Transverse colon (tissue), 4 donors: ENCODE measurements at places on chromosomes 5 and 9. TPM values are rescaled to one million over a fixed set of nuclear protein-coding genes. Genes with fewer than 3 reads are reported as not detected.

DNA sequence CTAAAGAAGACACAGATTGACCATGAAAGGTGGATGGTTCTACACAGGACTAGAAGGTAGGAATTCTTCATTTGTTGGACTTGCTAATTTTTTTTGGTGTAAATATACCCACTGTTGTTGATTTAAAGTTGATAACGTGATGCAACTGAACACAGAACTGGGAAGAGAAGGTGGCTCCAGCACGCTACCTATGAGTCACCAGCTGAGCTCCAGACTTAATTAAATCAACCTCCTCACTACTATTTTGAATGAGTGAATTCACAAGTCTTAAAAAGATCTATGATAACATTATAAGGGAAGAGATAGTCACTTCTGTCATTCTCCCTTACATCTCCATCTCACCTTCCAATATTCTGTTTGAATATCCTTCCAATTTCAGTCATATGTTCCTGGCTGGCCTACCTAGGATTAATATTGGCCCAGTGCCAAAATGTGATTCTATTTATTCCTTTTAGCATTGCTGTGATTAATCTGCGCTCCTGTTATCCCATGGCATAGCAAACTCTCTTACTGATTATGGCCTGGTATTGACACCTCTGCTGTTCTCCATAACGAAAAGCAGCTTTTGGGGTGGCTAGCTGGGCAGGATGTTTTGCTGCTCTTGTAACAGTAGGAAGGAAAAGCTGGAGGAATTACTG lies 135.9 kb upstream of the CCDC152 start:
- no peak for DNase-seq

GRCh38 chr9:94443032-94443722 lies 111.7 kb upstream of the PCAT7 start:
- no peak for DNase-seq

ACSL6 gene
- total RNA-seq: not detected

N4BP3 gene
- 1.6 TPM for total RNA-seq

CBY3 gene
- total RNA-seq: not detected

CDC20B gene
- not detected for total RNA-seq

- no peak for DNase-seq
These were observed 47.2 kb upstream of the COX7C start for GRCh38 chr5:86570427-86571083.

DNA sequence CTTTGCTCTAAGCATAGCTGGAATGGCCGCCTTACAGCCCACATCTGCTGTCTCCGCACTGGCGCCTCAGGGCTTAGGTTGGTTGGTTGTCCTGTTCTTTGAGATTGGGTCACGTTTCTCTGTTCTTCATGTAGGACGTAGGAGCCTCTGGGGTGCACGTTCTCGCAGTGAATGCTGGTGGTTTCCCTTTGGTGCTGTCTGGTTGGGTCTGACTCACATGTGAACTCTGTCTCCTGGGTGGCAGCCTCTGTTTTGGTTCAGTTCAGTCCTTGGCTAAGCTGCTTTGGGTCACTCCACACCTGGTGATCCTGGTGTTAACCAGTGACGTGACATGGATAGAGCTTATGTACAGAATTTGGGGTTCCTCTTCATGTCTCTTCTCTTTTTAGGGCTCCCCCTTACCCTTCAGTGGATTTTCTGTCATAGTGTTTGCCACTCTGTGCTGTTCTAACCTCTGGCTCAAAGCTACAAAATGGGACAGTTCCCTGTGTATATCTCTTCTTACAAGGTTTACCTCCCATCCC lies 12.6 kb upstream of the LPCAT1 start:
- peak; percentile 40 for DNase-seq

DNA sequence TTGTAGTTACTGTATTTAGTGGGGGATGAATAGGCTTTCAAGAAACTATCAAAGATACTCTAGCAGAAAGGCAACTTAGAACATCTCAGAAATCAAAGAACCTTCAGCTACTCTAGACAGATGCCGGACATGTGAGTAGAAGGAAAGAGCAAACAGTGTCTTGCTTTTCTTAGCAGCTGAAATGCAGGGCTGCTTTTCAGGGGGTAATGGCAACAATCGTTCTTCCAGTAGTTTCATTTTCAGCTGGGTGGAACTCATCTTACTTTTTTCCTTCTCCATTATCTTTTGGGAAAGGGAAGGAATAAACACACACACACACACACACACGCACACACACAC lies 281.6 kb downstream of the CRB2 start:
- DNase-seq: no peak

GRCh38 chr9:112530751-112531205 lies 44.2 kb downstream of the KIAA1958 start:
- no peak for DNase-seq

ORM2 gene
- total RNA-seq: not detected

CCDC187 gene
- not detected for total RNA-seq

DNA sequence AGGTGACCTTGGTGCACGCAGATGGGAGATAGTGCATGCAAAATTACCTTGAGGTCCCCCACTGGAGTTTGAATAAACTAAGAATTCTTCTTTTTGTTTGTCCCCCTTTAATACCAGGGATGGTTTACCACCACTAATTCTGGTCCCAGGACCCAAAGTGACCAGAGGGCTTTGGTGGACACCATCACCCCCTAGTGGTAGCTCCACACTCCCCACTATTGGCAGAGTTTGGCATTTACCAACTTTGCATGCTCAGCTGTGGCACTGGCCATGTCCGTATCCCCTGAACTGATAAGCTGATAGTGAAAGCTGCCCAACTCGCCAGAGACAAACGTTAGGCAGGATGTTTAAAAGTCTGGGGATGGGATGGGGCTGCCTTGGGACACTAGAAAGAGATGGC lies 3.3 kb downstream of the ASTN2 start:
- DNase-seq: no peak

DNA sequence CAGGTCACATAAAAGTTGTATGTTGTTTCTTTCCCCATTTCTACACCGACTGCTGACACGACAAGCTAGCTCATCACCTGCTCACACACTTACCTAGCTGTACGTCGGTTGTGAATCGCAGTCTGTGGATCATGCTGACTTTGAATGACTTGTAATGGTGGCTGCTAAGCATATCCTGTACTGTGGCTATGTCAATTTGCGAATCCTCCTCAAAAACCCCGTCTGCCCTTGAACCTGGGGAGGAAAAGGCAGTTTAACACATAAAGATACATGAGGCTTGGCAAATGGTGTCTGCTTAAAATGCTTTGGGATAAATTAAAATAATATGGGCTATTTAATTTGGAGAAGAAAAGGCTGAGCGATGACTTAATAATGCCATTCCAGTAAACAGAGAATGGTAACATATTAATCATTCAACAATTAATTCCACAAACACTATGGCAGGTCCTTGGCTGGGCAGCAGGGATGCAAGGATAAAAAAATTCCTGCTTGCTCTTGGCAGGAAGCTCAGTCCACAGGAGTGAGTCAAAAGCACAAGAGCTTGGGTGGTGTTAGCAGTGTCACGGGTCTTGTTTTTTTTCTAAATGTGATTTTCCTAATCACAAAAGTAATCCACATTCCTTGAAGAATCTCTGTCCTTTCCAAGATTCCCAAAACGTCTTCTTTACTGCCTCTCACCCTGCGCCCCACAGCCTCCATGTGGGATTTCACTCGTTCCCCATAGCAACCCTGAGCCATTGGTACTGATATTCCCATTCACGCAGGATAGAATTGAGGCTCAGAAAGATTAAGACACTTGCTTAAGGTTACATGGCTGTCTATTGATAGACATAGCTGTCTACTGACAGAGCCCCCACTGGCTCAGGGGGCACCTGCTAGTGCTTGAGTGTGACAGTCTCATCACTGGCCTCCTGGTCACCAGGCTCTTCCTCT lies 222.4 kb downstream of the MAPKAP1 start:
- no peak for DNase-seq

DNA sequence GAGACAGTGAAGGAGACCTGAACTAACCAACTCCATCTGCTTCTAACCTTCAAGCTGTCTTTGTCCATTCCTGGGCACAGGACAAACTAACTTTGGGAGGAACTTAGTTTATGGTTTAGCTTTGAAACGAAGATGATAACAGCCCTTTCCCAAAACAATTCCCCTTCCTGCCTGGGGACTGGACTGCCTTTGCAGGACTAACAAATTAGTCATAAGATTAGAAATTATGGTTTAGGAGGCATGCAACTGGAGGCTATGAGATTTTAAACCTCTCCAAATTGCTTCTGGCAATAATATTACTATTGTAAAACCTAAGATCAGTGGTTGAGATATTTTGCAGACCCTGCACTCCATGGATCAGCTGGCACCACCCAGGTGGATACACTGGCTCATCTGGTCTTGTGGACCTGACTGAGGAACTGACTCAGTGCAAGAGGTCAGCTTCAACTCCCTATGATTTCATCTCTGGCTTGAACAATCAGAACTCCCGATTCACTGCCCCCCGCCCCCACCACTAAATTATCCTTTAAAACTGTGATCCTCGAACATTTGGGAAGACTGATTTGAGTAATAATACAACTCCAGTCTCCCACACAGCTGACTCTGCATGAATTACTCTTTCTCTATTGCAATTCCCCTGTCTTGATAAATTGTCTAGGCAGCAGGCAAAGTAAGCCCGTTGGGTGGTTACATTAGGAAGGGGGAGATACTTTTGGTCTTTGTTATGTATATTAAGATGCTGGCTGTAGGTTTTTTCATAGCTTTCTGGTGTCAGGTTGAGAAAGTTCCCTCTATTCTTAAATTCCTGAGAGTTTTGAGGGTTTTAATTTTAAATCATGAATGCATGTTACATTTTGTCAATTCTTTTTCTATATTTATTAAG lies 213.3 kb downstream of the TSSK1B start:
- no peak for DNase-seq

- DNase-seq: no peak
These were observed 73.8 kb downstream of the SNCAIP start for GRCh38 chr5:122385808-122386207.

DNA sequence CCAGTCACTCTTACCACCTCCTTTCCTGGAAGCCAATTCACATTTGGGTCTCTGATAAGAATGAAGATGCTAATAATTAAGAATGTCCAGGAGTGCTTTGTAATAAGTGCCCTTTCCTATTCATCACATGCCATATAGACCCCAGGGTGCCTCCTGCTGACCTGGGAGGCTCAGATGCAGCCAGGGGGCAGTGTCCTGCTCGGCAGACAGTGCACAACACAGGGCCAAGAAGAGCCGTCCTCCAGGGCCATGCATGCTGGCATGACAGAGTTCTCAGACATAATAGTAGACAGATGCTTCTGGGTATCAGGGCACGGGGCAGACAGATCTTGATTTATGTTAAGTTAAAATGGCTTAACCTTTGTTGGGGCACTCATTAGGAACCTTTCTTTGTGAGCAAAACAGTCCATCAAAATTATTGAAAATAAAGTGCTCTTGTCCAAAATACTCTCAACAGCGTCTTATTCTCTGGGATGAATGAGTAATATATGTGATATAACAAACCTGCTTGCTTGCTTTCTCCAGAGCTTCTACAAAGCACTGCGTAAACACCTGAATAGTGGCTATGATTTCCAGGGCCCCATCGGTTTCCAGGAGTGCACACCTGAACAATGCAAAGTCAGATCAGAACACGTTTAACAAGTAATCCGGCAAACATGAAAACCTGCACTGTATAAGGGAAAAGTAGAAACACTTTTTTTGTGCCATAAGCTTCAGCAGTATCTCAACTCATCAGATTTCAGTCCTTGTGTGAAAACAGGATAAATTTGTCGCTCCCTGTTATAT lies 192.7 kb downstream of the FANCC start:
- DNase-seq: no peak

MEGF10 gene
- total RNA-seq: 2.9 TPM

IL5 gene
- not detected for total RNA-seq

- no peak for DNase-seq
These were observed 145.3 kb upstream of the ADCY2 start for GRCh38 chr5:7250611-7251010.

DNA sequence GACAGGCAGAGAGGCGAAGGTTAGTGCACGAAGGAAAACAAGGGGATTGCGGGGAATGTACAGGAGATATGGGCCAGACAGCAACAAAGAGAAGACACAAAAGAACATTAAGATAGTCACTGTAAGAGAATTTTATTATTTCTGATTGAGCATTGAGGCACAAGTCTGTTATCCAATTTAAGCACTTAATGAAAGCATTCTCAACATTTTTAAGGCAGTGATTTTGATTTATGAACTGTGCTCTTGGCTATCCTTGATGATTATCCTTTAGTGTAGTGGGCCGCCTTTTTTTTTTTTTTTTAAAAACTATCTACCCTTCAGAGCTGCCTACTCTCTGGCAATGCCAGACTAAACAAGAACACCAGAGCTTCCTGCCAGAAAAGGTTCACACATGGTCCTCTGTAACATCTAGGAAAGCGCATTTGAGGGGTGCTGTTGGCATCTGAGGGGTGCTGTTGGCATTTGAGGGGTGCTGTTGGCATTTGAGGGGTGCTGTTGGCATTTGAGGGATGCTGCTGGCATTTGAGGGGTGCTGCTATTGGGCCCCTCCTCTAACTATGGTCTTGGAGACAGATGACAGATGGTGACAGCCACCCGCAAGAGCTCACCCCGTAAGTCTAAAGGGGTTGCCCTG lies 3.0 kb downstream of the DAP start:
- no peak for DNase-seq

CDC25C gene
- not detected for total RNA-seq

TSPAN17 gene
- total RNA-seq: 44.5 TPM

RBM18 gene
- 1.1 TPM for total RNA-seq

GZMA gene
- total RNA-seq: not detected
